Stimulated activated CD4-positive, alpha-beta T cell treated with anti-CD3 and anti-CD28 coated beads, TNF-alpha, amount 100 ng/mL, for 4 hours (primary cell): ENCODE measurements at places on chromosomes 3 and 15.

DNA sequence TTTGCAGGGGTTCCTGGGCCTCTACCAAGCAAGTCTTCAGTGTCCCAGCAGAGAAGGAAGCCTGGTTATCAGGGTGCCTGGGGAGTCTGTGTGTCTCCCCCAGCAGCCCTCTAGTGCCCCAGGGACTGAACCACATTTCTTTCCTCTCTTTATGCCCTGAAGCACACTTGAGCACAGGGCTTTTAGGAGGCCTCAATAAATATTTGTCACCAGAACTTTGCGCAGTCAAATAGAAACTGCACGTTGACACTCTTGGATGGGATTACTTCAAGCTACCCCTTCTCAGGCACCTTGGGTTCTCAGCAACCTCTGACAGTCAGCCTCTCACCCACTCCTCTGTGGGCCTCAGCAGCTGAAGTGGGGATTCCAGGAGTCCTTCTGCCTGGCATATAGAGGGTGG, 226.6 kb upstream of the HES1 start:
- no peak for DNase-seq

GRCh38 chr15:57947781-57948180, 117.7 kb downstream of the ALDH1A2 start:
- no peak for DNase-seq

GRCh38 chr3:101251441-101251840, 68.9 kb downstream of the IMPG2 start:
- no peak for DNase-seq

DNA sequence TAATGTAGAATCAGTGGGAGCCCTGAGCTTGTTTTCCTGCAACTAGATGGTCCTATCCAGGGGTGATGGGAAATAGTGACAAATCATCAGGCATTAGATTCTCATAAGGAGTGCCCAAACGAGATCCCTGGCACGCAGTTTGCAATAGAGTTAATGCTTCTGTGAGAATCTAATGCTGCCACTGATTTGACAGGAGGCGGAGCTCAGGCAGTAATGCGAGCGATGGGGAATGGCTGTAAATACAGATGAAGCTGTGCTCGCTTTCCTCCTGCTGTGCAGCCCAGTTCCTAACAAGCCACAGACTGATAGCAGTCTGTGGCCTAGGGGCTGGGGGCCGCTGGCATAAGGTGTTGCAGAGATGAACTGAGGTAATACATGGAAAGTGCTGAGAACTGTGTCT, 28.3 kb upstream of the TMEM42 start:
- no peak for DNase-seq

GRCh38 chr3:9045371-9045770, 82.1 kb upstream of the RAD18 start:
- no peak for DNase-seq

GRCh38 chr3:77042882-77043281, 3.0 kb downstream of the ROBO2 start:
- no peak for DNase-seq

- no peak for DNase-seq
These were observed 25.8 kb downstream of the TIMP4 start for GRCh38 chr3:12132881-12133280.

- DNase-seq = no peak
These were observed 104.6 kb upstream of the SKOR1 start for GRCh38 chr15:67720556-67721175.

DNA sequence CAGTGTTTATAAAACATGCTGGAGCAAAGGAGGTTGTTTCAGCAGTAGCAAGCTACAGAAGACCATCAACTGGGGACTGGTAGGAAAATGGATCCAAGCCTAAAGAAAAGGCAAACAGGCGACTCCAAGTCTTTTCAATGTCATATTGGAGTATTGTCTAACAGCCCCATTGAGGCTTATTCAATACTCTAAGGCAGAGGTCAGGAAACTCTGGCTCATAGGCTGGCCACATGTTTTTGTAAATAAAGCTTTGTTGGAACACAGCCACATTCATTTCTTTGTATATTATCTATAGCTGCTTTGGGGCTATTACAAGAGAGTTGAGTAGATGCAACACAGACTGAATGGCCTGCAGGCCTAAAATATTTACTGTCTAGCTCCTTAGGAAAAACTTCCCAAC, 77.5 kb downstream of the RPL22L1 start:
- DNase-seq = no peak

DNA sequence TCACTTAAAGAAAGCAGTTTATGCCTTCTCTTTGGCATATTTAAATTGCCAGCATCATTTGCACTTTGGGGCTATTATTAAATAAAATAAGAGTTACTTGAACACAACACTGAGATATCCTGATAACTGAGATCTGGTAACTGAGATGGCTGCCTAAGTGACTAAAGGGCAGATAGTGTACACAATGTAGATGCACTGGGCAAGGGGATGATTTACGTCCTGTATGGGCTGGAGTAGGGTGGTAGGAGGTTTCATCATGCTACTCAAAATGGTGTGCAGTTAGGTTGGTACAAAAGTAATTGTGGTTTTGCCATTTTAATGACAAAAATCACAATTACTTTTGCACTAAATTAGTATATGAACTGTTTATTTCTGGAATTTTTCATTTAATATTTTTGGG, 196.1 kb downstream of the UBE2E2 start:
- no peak for DNase-seq

GRCh38 chr3:47473391-47473790, 2.4 kb downstream of the SCAP start:
- DNase-seq = no peak

DNA sequence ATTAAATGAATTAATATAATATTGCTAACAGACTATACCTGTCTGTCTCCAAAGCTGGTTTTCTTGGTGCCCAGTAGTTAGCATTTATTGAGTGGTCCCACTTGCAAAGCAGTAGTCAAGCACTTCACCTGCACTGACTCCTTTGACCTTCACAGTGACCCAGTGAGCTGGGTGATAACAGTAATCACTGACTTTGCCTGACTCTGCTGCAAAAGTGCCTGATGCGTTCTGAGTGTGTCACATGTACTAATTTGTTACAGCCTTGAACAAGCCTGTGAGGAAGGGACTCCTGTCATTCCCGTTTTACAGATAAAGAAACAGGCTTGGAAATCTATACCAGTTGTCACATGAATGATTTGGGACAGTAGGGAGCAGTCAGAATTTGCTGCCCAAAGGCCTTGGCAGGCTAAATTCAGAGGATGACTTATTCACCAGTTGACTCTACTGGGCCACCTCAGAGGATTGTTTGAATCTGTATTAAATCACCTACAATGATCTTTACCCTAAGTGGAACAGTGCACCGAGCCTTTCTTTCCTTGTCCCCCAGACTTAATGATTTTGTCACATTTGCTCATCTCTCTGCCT, 116.6 kb upstream of the PLXNA1 start:
- DNase-seq = no peak

GRCh38 chr15:93152360-93152759, 63.3 kb upstream of the RGMA start:
- no peak for DNase-seq

DNA sequence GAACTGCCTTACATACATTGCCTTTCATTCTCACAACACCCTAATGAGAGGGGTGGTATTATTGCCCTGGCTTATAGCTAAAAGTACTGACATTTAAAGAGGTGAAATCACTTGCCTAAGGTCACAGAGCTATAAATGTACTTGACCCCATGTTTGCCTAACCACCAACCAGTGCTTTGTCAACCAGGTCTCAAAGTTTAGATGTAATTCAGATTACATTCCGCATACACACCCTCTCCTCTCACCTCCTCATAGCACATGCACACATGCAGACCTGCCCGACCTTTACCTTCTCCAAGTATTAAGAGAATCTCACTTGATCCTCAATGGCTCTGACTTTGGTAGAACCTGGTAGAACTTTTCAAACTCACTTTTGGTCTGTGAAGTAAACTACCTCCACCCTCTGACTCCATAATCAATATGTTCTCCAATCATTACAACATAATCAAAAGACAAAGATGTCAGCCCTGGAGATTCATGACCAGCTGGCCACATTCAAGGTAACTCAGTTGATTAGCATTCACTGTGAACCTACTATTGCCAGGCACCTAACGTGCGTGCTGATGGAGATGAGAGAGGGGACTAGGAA, 63.2 kb upstream of the HES1 start:
- no peak for DNase-seq

GRCh38 chr3:124202754-124203153, 210.8 kb upstream of the ROPN1 start:
- no peak for DNase-seq

GRCh38 chr3:98761643-98762229, 1.4 kb upstream of the ST3GAL6 start:
- no peak for DNase-seq

GRCh38 chr3:170614214-170614966, 28.5 kb upstream of the SLC7A14 start:
- no peak for DNase-seq

DNA sequence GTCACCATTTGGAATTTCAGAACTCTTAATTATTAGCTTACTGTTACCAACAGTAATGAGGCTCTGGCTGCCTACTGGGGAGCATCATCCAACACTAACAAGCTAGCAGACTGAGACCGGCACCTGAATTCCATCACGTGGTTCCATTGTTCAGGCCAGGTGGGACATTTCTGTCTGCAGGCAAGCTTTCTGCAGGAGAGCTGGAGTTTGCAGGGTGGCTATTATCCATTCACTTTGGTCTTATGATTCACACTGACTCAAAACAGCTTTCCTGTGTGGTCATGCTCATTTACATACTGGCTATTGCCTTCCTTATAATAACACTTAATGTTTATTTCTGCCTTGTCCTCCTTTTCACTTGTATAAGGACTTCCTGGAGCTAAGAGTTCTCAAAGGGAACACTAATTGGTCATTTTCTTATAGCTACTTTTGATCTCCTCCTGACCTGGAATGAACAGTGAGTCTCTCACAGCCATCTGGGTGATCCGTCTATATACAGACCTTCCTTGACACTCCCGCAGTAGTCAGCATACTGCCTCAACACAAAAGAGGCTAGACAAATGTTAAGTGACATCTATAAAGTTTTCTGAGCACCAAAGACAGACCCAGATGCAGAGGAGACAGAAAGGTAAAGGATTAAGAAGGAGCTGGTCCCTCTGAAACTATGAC, 695.4 kb downstream of the FHIT start:
- DNase-seq = no peak

GRCh38 chr15:64019764-64020163, 26.5 kb downstream of the DAPK2 start:
- no peak for DNase-seq
